ENCODE measurements at places on chromosomes 3 and 15.

DNA sequence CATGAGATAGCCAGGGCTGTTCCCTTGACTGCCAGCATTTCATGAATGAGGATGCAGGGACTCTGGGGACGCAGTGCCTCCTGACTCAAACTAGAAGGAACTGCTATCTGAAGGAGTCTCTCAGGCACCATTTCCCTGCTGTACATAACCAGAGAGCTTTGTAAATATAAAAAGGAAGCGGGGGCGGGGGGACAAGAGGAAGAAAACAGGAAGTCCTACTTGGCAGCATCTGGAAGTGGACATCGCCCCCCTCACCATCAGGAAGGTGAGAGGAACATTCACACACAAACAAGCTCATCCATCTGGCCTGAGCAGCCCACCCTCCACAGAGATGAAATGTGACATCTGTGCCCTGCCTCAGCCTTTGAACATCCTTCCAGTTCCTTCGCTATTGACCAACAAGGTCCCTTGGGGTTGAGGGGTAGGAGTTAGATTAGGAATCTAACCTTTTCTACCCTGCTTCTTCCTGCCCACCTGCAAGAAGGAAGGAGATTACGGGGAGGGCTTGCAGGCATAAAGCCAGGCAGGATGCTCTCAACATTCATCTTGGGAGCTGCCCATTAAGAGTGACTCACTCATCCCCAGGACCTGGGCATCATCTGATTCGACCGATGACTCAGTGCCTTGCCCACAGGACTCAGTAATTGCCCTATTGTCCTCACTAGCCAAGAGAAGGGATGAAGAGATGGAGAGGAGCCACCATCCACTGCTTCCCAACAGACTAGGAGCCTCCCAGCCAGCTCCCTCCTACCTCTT, 31.9 kb downstream of the SH3BP5 start:
- DNase-seq, result no peak

DNA sequence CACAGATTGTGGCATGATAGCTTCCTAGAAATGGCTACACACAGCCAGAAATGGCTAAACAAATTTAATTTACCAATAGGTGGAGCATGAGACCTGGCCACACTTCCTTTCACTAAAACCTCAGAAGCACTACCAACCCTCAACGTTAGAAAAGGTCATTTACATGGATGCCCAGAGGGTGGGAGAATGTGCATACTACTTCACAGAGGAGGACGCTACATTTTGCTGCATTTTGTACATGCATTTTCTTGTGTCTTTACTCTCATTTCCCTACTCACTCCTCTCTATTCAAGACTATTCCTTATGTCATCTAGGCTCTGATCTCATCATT, 40.1 kb downstream of the C2CD4B start:
- no peak for DNase-seq

GRCh38 chr15:91208371-91208770, 108.3 kb downstream of the SV2B start:
- no peak for DNase-seq

DNA sequence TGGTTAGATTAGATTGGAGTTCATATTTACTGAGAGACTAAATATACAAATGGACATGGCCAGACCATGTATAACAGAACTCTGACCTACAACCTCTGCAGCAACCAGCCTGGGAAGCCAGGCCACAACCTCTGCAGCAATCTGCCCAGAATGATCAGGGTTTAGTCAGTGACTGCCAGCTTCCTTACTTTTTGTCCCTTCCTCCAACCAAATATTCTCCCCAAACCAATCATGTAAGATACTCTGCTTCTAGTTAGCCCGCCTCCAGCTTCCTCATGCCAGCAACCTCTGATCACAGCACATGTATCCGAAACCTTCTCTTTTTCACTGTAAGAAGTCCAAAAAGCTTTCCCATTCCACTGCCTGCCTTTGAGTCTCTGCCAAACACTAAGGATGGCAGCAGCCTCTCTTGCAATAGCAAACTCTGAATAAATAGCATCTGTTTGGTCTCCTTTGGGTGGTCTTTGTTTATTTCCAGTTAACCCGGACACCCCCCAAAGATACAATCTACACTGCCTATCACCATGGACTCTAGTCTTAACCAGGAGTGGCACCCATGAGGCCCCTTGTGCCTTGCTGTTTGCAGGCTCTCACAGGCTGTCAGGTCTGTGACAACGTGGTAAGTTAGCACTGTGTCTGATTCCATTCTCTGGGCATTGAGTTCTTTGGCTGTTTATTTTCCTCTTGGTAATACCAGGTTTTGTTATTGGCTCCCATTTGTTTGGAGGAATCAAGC, 102.2 kb downstream of the ERC2 start:
- DNase-seq, result no peak

- DNase-seq, result no peak
Observed at GRCh38 chr15:89410039-89410435, 75.4 kb upstream of the POLG start.

- DNase-seq, result no peak
Observed at GRCh38 chr15:58462547-58462946, 30.8 kb downstream of the LIPC start.

DNA sequence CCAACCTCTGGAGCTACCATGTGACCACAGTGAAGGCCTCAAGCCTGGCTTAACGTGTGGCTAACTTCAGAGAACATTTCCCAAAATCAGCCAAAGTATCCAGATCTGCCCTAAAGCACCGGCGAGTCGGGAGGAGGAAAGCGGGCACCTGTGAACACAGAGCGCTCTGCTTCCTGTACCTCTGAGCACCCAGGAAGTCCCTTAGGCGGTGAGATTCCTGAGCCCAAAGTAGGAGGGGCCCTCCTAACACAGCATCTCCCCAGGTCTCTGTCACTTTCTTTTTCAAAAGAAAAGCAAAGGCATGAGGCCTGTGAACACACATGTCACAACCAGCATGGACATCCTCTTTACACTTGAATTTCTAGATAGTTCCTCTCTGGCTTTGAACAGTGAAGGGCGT, 944 bp upstream of the EIF4E3 start:
- DNase-seq, result peak; percentile 33

GRCh38 chr3:107429320-107430181, 52.3 kb downstream of the CCDC54 start:
- no peak for DNase-seq

GRCh38 chr3:155362808-155363689, 69.6 kb upstream of the STRIT1 start:
- no peak for DNase-seq

DNA sequence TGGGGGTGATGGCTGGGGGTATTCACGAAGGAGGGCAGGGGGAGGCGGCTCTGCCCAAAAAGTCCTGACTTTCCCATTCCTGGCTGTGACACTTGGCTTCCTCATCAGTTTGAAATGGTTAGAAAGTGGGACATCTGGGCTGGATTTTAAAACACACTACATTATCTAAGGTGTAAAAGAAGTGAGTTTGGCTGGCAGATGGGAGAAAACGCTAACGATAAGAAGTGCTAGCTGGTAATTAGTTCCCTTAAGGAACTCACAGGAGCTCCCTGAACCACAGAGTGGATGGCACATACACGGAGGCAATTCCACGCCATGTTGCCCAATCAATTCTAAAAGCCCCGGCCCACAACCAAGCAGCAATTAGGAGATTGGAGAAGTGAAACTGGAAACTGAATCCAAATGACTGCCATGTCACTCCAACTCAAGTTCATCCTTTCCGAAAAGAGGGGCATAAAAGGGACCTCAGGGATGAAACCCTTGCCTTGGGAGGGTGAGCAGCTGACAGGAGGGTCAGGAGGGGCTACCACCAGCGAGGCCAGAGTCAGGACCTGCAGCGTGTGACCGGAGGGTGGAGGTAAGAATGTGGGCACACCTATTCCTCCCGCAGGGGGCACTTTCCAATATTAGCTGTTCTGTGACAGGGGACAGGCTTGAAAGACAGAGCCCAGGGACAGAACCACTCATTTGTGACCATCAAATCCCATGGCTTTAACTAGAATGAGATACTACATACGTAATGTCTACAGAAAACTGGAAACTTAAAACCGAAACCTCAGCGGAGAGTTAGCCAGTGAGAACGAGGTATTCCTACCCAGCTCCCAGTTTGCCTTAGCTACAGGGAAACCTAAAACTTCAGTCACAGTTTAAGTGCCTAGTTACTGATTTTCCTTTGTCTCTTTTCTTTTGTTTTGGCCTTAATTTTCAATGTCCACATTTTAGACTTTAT, 95.3 kb upstream of the OXTR start:
- no peak for DNase-seq

- DNase-seq, result no peak
Observed at GRCh38 chr3:176431038-176431418, 766.3 kb downstream of the TBL1XR1 start.

DNA sequence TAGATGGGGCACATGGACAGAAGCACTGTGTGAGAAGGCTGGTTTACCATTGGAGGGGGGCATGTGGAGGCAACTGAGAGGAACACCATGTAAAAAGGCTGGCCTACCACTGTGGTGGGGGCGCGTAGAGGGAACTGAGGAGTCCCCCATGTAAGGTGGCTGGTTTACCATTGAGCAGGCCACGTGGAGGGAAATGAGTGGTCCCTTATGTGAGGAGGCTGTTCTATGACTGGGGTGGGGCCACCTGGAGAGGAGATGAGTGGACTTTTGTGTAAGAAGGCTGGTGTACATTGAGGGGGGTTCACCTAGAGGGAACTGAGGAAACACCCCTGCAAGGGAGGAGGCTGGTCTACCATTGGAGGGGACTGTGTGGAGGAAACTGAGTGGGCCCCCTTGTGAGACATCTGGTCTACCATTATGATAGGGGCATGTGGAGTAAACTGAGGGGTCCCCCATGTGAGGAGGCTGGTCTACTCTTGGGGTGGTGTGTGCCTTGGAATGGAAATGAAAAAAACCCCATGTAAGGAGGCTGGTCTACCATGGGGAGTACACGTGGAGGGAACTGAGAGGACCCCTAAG, 156.9 kb downstream of the FBLN2 start:
- DNase-seq, result no peak

- no peak for DNase-seq
Observed at GRCh38 chr3:74267588-74268184, 346.8 kb downstream of the CNTN3 start.

DNA sequence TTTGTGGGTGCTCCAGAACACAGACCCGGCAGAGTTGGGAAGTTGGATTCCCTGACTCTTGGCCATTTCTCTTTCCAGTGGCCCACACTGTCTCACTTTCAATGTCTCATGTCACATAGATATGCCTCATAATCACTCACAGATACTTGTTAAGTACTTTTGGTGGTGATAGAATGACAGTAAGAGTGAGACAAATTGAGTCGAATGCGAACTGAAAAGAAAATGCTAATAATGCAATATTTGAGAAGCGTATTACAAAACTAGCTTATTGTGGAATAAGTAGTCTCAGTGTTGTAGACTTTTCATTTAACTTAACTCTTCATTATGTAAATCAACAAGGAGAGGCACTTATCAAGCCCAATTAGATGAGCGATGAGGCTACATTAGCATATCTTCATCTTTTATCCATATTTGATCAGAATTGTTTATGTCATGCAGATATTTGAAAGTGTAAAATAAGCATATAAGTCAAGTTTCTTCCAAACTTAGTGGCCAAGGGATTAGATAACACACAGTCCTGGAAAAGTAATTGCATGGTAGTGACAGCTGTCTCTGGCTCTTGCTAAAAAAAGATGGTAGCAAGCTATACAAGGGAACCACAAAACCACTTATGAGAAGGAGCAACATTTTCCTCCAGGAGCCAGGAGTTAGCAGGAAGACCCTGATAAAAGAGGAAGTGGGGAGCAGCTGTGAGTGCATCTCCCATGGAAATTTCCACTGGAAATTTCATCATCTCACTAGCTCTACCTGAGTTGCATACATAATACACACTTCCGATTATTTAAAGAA, 243.6 kb downstream of the ARRDC4 start:
- no peak for DNase-seq

GRCh38 chr15:35349916-35350315, 196.0 kb downstream of the DPH6 start:
- DNase-seq, result no peak
